Hippocampal formation (tissue), 2 donors: ENCODE measurements at places on chromosomes 7 and 10.

DNA sequence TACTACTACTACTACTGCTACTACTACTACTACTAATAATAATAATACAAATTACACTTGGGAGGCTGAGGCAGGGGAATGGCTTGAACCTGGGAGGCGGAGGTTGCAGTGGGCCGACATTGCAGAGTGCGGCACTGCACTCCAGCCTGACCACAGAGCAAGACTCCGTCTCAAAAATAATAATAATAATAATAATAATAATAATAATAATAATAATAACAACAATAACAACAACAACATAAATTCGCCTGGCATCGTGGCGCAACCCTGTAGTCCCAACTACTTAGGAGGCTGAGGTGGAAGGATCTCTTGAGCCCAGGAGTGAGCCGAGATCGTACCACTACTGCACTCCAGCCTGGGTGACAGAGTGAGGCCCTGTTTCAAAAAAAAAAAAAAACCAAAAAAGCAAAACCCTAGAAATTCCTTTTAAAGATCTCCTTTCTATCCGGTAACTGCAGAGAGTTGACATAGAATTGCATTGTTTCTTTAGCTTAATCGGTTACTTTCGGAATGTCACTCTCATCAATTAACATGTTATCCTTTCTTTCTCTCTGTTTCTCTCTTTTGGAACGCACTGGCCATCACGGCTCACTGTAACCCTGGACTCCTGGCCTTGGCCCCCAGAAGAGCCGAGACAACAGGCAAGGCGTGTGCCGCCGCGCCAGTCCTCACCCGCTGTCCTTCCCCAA lies 972 bp downstream of the PHYH start:
- no peak for DNase-seq

DNA sequence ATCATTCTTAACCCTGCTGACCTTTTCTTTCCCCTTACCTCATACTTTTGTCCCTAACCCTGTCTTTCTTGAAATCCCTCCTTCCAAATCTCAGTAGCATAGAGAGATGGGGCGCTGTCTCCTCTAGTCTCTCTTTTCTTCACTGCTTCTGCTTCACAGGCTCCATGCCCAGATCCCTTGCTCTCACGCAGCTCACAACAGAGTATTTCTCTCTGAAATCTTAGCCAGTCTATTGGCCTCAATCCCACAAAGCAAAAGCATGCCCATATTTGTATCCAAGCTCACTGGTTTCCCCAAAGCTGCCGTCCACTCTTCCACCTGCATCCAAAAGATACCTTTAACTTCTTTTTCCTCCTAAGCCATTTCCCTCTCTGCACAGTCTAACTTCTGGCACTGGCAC lies 526.8 kb downstream of the PLXDC2 start:
- no peak for DNase-seq

GRCh38 chr10:12597788-12598765 lies 248.7 kb downstream of the CAMK1D start:
- DNase-seq = no peak

- no peak for DNase-seq
These were observed 14.9 kb upstream of the SP4 start for GRCh38 chr7:21412957-21413356.

GRCh38 chr7:18402488-18403183 lies 92.9 kb upstream of the HDAC9 start:
- no peak for DNase-seq

DNA sequence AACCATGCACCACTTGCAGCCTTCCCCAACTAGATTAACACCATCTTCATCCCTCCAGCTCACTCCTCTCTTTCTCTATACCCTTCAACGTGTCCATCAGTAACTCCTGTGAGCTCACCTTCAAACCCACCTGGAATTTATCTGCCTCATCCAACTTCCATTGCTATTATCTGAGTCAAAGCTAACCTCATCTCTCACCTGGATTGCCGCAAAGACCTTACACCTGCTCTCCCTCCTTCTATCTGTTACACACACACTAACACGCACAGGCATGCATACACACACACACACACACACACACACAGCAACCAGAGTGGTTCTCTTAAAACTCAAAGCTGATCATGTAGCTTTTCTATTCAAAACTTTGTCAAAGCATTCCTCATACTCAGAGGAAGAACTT lies 3.8 kb upstream of the TFEC start:
- no peak for DNase-seq

- DNase-seq = no peak
These were observed 148.3 kb downstream of the NOC3L start for GRCh38 chr10:94214481-94214893.

DNA sequence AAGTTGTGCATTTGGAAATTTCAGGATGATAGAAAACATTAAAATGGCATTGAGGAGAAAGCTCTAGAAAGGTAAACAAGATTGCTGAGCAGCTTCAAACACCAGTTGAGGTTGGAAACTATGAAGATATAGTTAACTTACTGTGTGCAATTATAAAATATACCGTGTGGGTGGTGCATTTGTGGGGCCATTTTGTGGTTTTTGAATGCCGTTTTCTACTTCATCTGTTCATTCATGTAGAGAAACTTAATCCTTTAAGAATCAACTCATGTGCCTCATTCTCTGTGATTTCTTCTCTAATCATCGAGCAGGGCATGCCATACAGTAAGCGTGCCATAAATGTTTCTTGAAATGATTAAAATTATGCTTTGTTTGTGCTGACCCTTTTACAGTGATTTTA lies 232.8 kb upstream of the TEX47 start:
- DNase-seq = no peak

DNA sequence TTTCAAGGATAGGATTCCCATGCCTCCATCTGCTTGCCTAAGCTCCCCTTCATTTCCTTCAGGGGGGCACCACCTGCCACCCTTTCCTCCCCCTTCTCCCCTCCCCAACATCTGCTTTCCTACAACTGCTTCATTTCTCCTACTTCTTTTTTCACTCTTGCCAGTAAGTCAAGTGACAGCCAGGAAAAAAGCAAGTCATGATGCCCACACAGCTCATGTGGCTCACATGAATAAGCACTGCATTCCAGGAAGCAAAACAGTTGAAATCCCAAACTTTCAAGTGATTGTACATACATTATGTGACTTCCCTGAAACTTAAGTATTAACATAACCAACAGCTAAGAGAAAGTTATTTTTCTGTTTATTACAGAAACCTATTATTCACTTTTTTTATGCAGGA lies 78.6 kb downstream of the TNS3 start:
- no peak for DNase-seq

GRCh38 chr10:75613685-75614504 lies 182.5 kb downstream of the LRMDA start:
- DNase-seq = no peak

DNA sequence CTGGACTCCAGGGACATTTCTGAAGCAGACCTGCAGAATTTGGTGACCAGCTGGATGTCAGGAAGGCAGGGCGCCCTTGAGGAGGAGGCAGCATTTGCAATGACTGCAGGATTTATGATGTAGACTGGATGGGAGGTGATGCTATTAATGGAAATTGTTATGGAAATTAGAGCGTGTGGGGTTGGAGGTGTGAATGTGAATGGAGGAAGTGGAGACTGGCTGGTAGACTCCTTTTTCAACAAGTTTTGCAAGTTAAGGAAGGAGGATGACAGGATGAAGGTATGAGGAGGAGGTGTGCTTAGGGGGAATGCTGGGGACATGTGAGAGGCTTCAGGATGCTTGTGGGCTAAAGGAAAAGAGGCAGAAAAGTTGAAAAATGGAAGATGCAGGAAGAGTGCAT lies 137.0 kb downstream of the TMEM178B start:
- DNase-seq = no peak

GRCh38 chr10:79070081-79070605 lies 1.4 kb downstream of the ZMIZ1 start:
- DNase-seq = peak; percentile 14

DNA sequence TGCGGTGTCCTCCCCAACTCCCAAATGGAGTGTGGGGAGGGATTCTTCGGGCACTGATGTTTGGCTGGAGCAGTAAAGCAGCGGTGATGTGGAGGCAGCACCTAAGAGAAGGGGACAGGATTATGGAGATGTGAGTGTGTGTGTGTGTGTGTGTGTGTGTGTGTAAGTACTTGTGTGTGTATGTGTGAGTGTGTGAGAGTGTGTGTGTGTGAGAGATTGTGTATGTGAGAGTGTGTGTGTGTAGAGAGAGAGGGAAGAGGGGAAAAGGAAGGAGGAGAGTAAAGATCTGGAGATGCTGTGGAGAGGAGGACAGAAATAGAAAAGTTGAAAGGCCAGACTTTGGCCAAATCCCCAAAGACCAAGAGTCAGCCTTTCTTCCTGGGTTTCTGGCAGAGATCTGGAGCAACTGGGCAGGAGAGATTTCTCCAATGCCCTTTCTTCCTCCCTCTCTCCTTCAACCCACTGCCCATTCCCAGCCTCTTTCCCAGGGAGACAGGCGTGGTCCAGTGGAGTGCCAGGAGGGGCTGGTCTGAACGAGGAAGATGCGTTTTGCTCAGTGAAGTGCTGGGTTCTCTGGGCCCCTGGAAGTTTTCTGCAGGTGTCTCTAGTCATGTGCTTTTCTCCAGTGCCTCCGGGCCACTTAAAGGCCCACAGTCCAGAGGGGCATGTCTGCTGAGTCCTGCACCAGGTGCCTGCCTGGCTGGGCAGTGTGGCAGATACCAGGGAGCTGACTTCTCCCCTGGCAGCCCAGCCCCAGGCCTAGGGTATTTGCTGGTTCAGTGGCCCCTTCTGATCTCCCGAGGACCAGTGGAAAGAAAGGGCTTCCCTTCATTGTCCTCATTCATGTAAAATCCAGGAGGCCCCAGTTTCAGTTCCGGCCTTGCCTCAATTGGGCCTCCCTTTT lies 60.5 kb downstream of the HK1 start:
- no peak for DNase-seq

GRCh38 chr10:6017781-6018354 lies 40.5 kb upstream of the IL15RA start:
- no peak for DNase-seq

DNA sequence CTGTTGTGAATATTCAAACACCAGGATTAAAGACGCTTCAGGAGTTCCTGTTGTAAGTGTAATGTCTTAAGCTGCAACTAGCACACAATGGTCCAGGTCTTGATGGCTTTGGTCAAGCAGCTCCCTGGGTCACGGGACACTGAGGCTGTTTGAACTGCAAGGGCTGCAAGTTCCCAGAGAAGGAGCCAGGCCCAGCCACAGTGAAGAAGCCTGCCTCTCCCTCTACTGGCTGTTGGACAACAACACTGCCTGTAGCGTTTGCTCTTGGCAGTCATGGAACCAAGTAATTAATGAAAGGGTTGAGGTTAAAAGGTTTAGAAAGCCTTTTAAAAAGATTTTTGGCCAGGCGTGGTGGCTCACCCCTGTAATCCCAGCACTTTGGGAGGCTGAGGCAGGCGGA lies 31.9 kb upstream of the GUSB start:
- DNase-seq = no peak

DNA sequence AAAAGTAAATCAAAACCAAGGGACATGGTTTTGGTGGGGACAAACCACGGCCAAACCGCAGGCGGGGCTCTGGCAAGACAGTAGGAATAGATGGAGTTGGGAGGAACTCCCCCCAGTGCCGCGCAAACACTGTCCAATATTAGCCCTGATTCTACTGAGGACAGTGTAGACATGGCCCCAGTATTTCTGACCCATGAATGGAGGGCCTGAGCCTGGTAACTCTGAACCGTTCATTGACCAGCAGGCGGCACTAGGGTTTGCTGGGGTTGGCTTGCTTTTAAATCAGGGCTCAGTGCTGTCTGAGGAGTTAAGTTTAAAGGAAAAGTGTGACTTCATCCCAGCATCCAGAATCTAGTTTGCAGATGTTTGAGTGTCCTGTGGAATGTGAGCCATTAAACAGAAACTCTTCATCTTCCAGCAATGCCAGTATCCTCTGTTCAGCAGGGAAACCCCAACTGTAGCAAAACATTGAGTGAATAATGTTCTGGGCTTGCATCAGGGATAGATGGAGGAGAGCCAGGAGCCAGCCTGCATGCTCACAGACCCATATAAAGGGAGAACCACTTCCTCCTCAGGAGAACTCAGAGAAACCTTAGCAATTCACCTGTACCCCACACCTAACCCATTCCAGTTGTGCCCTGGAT lies 147.4 kb upstream of the PRSS58 start:
- DNase-seq = no peak

DNA sequence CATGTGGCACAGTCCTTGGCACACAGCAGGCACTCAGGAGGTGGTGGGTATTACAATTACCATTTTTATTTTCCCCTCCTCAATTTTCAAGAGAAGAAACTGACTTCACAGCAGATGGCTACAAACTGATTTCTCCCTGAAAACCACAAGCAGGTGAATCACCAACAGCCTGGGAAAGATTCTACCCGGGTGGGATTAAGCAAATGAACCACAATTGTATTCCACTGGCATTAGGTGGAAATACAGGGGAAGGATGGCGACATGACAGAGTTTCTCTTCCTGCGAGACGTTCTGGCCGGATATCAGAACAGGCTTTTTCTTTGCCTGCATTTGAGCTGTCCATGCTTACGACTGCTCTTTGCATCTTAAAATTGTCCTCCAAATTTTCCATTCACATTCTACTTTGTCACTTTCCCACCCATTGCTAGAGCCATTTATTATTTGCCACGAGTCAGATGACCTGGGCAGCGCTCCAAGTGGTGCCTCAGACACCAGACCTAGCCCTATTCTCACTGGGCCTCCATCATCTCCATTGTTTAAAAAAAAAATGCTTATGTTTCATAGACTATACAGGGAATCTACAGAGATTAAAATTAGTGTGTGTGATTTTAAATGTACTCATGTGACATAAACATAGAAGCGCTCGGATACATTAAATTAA lies 4.6 kb downstream of the DENND11 start:
- peak; percentile 35 for DNase-seq

DNA sequence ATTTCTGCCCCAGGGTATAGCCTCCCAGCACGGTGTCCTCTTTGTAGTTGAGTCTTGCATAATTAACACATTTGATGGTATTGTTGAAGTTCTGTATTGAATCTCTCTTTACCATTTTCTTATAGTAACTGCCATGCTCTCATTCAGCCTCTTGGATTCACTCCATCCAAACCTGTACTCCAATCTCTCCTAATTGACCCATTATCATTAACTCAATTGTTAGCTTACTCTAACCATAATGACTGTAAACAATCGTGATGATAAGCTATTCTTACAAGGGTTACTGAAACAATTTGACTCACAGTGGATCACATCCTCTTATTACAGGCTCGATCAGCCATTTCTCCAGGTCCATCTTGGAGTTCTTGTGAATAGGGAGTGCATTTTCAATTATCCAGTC lies 191.9 kb upstream of the AGK start:
- no peak for DNase-seq
